ENCODE measurements at places on chromosomes 5 and 9.
A peak's percentile ranks its signal among the peaks of the same experiment; 100 is the strongest.

DNA sequence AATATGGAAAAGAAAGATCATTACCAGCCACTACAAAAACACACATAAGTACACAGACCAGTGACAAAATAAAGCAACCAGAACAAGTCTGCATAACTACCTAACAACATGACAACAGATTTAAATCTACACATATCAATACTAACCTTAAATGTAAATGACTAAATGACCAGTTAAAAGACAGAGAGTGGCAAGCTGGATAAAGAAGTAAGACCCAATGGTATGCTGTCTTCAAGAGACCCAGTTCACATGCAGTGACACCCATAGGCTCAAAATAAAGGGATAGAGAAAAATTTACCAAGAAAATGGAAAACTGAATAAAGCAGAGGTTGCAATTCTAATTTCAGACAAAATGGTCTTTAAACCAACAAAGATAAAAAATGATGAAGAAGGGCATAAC, 938.1 kb downstream of the EFNA5 start:
- DNase-seq, result no peak

DNA sequence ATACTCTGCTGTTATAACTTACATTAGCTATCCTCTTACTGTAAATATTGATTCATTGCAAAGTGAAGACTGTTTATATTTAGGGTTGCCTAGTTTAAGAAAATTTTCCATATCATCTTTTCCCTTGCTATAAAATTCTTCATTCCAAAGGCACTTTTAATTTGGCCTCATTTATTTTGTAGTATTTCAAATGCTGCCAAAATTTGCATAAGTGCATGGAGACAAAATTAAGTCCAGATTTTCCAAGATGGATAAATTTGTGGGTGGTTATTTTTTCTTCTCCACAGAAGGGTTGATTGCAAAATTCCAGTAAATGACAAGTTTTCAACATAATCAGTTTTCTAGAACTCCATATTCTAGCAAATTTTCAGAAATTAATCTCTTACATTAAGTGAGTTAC, 141.5 kb upstream of the MTAP start:
- no peak for DNase-seq

DNA sequence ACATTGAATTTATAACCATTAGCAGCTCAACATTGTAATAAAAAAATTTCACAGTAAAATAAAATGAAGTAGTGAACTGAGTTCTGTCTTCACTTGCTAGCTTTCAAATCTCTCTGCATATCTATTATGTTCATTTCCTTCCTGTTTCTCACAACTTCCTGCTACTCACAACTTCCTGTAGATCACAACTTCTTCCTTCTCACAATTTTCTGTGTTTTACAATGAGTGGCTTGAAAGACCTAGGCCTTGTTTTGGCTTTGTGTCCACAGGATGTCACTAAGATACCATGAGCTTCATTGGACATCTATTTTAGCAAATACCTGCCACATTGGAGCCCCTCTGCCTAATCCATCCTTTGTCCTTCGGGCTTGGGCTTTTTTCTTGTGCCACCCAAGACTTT, 480.3 kb upstream of the ADAMTS16 start:
- no peak for DNase-seq

- DNase-seq, result no peak
Measured at GRCh38 chr5:80134876-80135275, 99.7 kb downstream of the THBS4 start.

GRCh38 chr9:109246533-109246932, 74.3 kb downstream of the EPB41L4B start:
- DNase-seq, result no peak

- DNase-seq, result no peak
Measured at GRCh38 chr9:116821633-116822229, 134.6 kb downstream of the TRIM32 start.

- DNase-seq, result no peak
Measured at GRCh38 chr5:40401284-40402006, 278.3 kb upstream of the PTGER4 start.

- no peak for DNase-seq
Measured at GRCh38 chr5:466661-467310, 23.8 kb downstream of the EXOC3 start.

DNA sequence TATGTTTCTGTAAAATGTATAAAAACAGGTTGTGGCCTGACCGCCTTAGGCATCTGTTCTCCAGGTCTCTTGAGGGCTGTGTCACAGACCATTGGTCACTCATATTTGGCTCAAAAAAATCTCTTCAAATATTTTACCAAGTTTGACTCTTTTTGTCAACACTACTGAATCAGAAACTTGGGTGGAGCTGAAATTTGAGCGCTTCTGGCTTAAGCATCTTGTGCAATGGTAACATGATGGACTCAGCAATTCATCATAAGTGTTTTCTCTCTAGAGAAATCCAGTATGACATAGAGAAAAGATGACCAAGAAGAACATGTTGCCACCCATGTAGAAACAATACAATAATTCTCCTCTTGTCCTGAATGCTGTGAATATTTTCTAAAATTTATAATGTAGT, 387.9 kb downstream of the MAT2B start:
- DNase-seq, result no peak

DNA sequence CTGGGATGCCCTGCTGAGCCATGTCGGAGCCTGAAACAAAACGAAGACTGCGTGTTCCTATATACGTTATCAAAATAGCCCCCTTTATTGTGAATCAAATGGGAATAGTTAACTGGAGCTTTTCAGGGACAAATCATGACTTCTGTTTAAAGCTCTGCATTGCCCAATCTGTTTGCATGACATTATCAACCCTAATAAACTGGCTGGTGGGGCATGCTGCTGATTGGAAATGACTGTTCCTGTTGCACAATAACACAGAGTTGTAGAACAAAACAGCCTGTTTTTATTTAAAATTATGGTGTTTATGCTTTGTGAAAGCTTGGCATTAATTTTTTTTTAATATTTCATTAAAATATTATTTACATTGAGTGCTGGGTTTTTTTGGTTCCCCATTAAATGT, 215.5 kb downstream of the TMEM167A start:
- DNase-seq, result no peak

DNA sequence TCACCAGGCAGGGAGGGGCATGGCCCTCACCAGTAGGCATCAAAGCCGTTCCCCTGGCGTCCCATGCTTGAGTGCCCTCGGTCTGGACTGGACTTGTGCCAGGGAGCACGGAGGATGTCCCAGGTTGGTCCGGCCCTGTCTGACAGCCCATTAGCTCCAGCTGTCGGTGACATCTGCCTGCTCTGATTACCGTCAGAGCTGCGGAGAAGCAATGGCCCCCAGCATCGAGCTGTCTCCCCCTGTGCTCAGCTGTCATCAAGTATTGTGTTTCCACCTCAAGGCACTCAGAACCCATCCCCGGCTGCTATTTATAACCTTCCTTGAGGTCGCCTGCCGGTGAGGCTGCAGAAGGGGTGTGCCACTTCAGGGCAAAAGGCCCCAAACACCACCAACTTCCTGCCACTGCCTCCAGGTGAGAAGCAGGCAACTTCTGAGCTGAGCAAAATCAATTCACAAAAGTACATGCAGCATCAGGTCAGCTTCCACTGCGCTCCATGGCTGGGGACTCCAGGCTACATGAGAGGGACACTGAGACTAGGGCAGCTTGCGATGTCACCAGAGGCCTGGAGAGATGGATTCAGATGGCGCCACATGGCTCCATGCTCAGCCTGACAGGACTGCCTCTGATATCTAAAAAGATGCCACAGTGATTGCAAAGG, 142.7 kb downstream of the C5orf15 start:
- no peak for DNase-seq

DNA sequence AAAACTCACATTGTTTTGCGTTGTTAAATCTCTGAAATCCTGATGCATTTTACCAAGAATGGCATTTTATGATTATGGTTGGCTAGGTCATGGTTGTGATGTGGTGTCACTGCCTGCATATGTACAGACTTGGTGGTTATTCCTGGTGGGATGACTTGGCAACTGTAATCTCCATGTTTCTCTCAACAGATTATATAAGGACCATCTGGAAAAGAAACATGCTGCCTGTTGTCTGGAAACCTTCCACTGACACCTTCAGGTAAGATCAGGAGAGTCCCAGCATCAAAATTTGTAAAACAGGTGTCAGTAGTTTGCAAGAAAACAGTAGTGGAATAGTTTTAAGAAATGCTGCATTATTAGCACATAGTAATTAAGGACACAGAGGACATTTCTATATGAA, 3.0 kb upstream of the ACER2 start:
- no peak for DNase-seq

DNA sequence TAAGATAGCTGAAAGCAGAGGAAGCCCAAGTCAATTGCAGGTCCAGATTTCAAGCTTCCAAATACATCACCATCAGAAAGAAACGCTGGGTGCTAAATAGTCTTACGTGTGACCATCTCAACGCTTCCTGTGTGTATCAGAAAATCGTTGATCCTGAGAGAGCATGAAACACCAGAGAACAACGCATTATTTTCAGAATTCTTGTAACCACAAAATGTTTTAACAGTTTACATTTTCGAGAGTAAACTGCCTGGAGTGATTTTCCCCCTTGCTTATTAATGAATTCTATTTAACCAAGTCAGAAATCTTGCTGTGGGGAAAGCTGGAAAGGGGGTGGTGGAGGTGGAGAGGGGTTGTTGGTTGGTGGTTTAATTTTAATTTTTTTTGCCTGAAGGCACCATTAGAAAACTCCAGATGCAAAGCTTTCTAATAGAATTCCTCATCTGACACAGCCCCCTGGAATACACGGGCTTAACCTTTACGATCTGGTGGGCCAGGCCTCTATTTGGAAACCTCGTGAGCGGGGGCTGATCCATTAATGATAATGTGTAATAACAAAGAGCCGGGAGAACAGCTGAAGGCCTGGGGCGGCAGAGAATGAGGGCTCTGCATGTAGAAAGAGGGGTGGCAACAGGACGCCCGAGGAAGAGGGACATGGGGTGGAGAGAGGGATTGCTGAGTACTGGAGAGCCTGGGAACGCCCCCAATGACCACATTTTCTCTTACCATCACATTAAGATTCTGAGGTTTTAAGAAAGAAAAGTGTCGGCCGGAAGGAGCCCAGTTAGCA, 124.5 kb upstream of the NFIB start:
- DNase-seq, result peak; percentile 76

- DNase-seq, result no peak
Measured at GRCh38 chr9:138060881-138061280, 183.3 kb downstream of the CACNA1B start.

- no peak for DNase-seq
Measured at GRCh38 chr9:101527066-101527465, 6.6 kb upstream of the RNF20 start.

GRCh38 chr5:134003817-134004625, 754 bp downstream of the VDAC1 start:
- peak; percentile 38 for DNase-seq

GRCh38 chr9:25813478-25813877, 135.2 kb upstream of the TUSC1 start:
- DNase-seq, result no peak

- DNase-seq, result no peak
Measured at GRCh38 chr9:107224252-107224651, 58.8 kb upstream of the RAD23B start.

DNA sequence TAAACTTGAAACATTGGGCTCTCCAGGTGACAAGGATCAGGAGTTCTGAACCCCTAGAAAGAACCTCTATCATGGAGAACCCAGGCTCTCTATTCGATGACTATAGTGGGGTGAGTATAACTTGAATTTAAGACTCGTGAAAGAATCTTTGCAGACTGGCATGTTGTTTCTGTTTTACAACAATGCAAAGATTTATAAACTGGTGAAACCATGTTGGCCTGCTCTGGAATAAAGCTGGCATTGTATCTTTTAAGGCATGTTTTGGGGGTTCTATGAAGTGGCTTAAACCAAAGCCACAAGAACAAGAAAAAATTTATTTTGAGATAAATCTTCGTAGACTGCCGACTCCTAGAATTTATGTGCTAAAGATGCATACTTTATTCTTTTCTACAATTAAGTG, 9.8 kb upstream of the GDNF start:
- peak; percentile 75 for DNase-seq

DNA sequence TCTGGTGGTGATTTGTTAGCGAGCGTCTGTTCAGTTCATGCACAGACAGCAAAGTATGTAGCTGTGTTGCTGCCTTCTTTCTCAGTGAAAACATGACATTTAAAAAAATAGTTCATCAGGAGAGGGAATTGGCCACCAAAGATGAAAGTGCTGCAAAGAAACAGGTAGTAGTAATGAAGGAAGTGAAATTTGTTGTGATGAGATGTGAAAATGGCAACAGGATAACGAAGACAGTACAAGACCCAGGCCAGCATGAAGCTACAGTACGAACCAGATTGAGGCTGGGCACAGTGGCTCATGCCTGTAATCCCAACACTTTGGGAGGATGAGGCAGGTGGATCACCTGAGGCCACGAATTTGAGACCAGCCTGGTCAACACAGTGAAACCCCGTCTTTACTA, 136.0 kb downstream of the SMARCA2 start:
- no peak for DNase-seq

GRCh38 chr9:121774715-121775613, 123.5 kb downstream of the DAB2IP start:
- no peak for DNase-seq

- DNase-seq, result no peak
Measured at GRCh38 chr9:28923351-28923750, 1350.1 kb upstream of the C9orf72 start.

- no peak for DNase-seq
Measured at GRCh38 chr5:133981714-133982113, 13.3 kb upstream of the C5orf15 start.

DNA sequence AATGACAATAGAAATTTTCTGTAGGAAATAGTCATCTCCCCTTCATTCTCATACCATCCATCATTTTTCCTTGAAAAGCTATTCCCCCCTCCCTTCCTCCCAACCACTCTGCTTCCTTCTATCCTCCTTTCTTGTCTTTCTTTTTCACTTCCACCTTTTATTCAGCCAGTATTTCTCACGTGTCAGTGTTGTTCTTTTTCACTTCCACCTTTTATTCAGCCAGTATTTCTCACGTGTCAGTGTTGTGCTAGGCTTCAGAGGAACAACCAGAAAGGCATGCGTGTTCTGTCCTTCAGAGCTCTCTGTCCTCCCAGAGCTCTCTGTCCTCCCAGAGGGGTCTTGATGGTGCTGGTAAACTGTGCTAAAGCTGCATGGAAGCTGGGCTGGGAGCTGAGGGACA, 419.6 kb downstream of the GADD45G start:
- DNase-seq, result no peak

All from foreskin melanocyte (primary cell).